Aorta (tissue), 5 donors: ENCODE measurements at places on chromosomes 11 and 22. TPM values are rescaled to one million over a fixed set of nuclear protein-coding genes. Genes with fewer than 3 reads are reported as not detected.

SBF1 gene
- total RNA-seq = 65.3 TPM

SERPIND1 gene
- total RNA-seq = 0.15 TPM

HEPN1 gene
- total RNA-seq = not detected

EFEMP2 gene
- total RNA-seq = 139 TPM

FAM180B gene
- total RNA-seq = 4.8 TPM

C11orf52 gene
- 2.7 TPM for total RNA-seq

GAB4 gene
- not detected for total RNA-seq

CARD18 gene
- not detected for total RNA-seq

MAJIN gene
- not detected for total RNA-seq

FXYD2 gene
- total RNA-seq = 4.7 TPM

CD3E gene
- total RNA-seq = 2.3 TPM

MS4A7 gene
- total RNA-seq = 121 TPM

H19 gene
- 1,787 TPM for total RNA-seq

SEPTIN3 gene
- total RNA-seq = 0.63 TPM

SHISAL1 gene
- 3.5 TPM for total RNA-seq

HYOU1 gene
- 101 TPM for total RNA-seq

SCN3B gene
- 1.3 TPM for total RNA-seq

ANO5 gene
- 3.6 TPM for total RNA-seq
